ENCODE measurements at places on chromosomes 3 and 15.

GRCh38 chr3:196227121-196227561 is 10.8 kb downstream of the SLC51A start:
- DNase-seq = no peak

- no peak for DNase-seq
These were observed 6.0 kb downstream of the TM4SF19 start for GRCh38 chr3:196332168-196332567.

- peak; percentile 23 for DNase-seq
These were observed 184.1 kb downstream of the ADAMTSL3 start for GRCh38 chr15:83837945-83838571.

DNA sequence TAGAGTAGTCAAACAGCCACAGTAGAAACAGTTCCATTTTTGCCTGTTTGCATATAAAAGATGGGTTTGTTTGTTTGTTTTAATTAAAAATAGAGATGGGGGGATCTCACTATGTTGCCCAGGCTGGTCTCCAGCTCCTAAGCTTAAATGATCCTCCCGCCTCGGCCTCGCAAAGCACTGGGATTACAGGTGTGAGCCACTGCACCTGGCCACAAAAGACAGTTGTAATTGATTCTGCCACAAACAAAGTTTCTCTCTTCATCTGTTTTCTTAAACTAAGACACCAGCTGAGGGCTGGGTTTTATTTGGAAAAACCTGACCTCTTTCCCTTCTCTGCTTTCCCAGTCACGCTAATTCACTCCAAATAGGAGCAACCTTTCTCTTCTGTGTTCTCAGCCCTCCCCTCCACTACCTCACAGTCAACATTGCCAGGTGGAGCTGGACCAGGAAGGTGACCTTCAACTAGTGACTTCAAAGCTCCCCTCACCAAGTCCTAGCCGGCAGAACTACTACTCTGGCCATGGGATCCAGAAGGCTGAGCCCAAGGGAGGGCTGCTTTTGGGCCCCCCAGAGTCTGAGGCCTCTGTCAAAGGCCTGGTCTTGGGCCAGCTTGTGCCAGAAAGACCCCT is 1.5 kb upstream of the IDH2 start:
- DNase-seq = no peak

DNA sequence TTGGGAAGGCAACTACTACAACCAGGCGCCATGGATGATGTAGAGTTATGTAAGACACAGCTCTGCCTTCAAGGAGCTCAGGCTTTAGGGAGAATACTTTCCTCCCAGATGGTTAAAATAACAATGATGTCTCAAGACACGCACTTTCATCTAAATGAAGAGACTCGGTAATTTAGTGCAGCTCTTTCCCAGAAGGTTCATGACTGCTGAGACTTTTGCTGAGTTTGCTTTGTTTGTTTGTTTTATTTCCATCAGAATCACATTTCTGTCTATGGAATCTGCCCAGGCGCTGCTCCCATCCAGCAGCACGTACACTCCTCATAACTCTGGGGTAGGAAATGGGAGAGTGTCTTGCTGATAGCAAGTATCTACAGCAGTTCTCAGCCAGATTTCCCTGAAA is 33.9 kb upstream of the MEX3B start:
- peak; percentile 56 for DNase-seq

- no peak for DNase-seq
These were observed 72.4 kb upstream of the FGF12 start for GRCh38 chr3:192799721-192800120.

DNA sequence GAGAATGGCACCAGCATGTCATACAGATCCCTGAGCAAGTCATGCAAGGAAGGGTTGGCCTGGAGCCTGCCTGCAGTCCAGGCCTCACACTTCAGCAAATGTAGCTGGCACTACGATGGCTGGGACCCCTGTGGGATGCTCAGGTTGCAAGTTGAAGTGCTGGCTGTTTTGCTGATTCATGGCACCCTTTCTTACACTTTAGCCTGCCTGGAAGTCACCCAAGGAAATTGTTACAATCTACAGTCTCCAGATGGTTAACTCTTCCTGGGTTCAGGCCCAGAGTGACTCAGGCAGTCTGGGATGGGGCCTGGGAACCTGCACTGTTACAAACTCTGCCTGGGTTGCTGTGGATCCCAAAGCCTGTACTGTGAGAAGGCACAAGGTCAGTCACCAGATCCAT is 91.0 kb upstream of the SLC6A11 start:
- DNase-seq = no peak

GRCh38 chr3:145190138-145190537 is 970.8 kb downstream of the PLOD2 start:
- no peak for DNase-seq

GRCh38 chr3:150775001-150775599 is 12.1 kb upstream of the SIAH2 start:
- peak; percentile 76 for DNase-seq

GRCh38 chr3:190387578-190388213 is at the start of gene CLDN16:
Gene CLDN16 (plus strand): TSS chr3:190388163. CDS start chr3:190388330, 167 bp downstream.
- DNase-seq = no peak

GRCh38 chr3:39261726-39262125 is 18.1 kb downstream of the CX3CR1 start:
- no peak for DNase-seq

DNA sequence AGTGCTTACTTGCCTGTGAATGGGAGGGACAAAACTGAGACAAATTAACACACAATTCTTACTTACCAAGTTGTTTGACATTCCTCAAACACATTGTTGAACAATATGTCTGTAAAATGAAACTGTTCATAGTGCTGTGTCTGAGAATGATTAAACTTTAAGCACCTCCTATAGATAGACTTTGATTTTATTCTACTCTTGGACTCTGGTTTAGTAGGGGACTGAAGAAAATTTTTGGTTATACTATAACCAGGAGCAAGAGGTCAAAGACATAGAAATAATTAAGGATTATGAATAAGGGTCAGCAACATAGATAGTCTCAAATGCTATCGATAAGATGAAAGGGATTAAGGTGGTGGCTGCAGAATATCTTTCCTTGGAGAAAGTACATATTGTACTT is 7.9 kb upstream of the MTFMT start:
- no peak for DNase-seq

GRCh38 chr3:64361962-64362735 is 136.9 kb upstream of the PRICKLE2 start:
- DNase-seq = peak; percentile 49

DNA sequence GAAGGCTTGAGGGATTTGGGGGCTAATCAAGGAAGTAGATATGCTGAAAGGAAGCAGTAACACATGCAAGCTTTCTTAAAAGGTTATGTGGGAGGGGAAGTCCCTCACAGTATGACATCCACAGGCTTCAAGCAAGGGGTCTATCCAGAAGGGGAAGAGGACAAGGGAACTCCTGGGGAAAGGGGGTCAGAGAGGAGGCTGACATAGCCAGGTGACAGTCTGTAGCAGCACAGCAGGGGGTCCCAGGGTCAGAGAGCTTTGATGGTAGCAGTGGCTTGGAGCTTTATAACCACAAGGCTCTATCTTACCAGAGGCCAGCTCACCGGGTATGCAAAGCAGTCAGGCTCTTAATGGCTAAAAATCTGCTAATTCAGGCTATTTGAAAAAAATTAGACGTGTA is 150.6 kb upstream of the NSMCE3 start:
- no peak for DNase-seq

DNA sequence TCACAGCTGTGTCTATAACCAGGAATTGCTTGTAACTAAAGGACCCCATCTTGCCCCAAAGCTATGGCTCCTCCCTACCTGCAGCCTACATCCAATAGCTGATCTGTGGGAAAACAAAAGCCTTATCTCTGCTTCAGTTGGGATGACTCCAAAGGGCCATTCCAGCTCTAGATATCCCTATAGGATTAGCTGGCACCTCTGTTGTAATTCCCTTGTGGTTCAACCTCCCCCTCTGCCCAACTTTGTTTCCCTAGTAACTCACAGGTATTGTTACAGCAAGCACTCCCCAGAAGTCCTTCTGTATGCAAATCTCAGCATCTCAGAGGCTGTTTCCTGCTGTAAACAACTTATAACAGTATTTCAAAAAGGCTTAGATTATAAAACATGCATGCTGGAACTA is 478.6 kb downstream of the AGBL1 start:
- DNase-seq = no peak

DNA sequence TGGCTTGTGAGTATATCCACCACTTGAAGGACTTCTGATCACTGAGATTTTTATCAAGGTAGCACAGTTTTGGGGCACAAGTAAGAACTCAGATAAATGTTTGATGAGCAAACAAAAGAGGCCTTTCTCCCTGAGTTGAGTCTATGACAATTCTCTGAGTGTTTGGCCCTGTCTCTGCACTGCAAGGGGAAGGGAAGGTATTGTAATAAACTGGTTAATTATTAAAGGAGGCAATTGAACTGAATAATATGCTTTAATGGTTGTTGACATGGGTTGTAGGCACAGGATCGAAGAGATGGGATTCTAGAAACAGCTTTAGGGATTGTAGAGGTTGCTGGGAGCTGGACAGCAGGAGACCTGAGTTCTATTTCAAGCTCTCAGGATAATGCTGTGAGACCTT is 95.0 kb upstream of the MRPL3 start:
- no peak for DNase-seq

GRCh38 chr15:88838667-88839066 is 35.4 kb downstream of the ACAN start:
- no peak for DNase-seq

GRCh38 chr3:47056705-47057104 is 77.2 kb downstream of the NBEAL2 start:
- DNase-seq = no peak

DNA sequence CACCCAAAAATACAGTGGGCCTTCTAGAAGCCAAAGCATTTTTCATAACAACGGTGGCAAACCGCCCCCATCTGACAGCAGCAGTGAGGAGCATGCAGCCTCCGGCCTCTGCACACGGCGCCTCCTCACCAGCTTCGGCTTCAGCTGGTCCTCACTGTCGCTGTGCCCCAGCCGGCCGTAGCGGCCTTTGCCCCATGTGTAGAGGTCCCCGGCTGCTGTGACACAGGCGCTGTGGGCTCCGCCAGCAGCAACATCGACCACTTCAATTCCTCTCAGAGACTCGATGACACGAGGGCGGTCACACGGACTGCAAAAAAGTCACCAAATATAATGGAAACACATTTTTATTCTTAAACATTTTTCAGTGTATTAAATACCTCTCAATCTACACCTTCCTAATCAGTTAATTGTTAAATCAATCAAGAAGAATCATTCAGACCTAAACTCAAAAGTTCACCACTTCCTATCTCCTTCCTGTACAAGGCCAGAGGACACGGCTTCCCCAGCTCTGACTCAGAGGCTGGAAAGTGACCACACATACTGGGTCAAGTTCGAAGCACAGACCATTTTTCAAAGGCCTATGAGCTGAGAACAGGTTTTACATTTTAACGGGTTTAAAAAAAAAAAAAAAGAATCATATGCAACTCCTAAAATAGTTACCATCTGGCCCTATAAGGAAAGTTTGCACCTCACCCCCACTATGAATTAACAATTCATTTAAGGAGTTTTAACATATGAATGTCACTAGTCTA is 33.6 kb upstream of the OCA2 start:
- DNase-seq = peak; percentile 47

- peak; percentile 58 for DNase-seq
These were observed 187.3 kb upstream of the TSC22D2 start for GRCh38 chr3:150220799-150221198.
